ENCODE measurements at places on chromosomes 12 and 14.

GRCh38 chr12:30442461-30442860 lies 253.2 kb downstream of the IPO8 start:
- DNase-seq = no peak

DNA sequence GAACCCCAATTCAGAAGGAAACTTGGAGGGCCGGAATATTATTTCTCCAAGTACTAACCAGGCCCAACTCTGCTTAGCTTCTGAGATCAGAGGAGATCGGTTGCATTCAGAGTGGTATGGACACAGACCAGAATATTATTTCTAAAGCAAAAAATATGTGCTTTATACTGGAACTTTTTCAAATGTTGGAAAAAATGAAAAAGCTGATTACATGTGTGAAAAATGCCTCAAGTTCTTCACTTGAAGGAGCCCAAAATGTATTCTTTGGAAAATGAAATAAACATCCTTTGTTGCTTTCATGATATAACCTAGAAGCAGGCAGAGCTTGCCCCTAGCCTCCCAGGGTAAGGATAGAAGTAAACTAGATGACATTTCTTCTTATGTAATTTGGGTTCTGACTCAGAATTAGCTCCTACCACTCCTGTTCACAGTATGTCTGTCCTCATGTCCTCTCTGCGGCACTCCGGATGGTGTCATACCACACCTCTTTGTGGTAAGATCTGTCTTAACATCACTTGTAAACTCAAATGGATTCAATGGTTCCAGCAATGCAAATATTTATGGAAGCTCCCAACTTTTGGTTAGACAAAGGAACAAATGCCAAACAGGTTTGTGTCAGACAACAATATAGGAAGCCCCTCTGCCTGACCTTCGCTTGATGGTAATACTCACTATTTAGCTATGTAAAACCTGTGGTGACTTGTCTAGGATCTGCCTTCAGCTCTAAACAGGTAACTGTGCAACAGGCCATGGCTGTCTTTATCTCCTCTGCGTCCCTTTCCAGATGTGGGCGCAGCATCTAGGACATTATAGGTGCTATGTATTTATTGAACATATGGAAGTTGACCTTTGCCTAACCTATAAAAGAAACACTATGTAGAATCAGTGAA lies 178.5 kb downstream of the SSPN start:
- DNase-seq = no peak

- no peak for DNase-seq
Measured at GRCh38 chr12:122024132-122024785, 2.6 kb downstream of the BCL7A start.

- no peak for DNase-seq
Measured at GRCh38 chr14:96078625-96079016, 39.5 kb downstream of the C14orf132 start.

GRCh38 chr14:50040401-50040775 lies 76.0 kb downstream of the VCPKMT start:
- no peak for DNase-seq

DNA sequence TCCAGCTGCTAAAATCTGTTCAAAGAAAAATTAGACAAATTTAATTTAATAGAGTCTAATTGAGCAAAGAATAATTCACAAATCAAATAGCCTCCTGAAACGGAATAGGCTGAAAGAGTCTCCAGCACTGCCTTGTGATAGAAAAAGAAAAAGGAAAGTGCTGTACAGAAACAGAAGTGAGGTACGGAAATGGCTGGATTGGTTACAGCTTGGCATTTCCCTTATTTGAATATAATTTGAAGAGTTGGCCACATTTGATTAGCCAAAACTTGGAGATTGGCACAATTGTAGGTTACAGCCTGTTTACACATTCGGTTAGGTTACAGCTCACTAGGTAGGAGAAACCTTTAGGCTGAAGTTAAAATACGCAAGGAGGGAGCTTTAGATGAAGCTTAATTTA lies 24.8 kb upstream of the PCED1B start:
- no peak for DNase-seq

- no peak for DNase-seq
Measured at GRCh38 chr12:83476006-83476405, 789.3 kb downstream of the TMTC2 start.

- DNase-seq = no peak
Measured at GRCh38 chr12:59736786-59737185, 141.0 kb downstream of the SLC16A7 start.

GRCh38 chr14:96357216-96357615 lies 5.9 kb downstream of the ATG2B start:
- DNase-seq = no peak

- no peak for DNase-seq
Measured at GRCh38 chr12:65355461-65355860, 77.0 kb downstream of the MSRB3 start.

- peak; percentile 3 for DNase-seq
Measured at GRCh38 chr14:74875941-74876913, at the start of gene PROX2. Gene PROX2 (minus strand): TSS chr14:74876145. CDS start chr14:74863834, 12,311 bp downstream.

- DNase-seq = no peak
Measured at GRCh38 chr12:3243376-3244084, 166.4 kb downstream of the TSPAN9 start.

DNA sequence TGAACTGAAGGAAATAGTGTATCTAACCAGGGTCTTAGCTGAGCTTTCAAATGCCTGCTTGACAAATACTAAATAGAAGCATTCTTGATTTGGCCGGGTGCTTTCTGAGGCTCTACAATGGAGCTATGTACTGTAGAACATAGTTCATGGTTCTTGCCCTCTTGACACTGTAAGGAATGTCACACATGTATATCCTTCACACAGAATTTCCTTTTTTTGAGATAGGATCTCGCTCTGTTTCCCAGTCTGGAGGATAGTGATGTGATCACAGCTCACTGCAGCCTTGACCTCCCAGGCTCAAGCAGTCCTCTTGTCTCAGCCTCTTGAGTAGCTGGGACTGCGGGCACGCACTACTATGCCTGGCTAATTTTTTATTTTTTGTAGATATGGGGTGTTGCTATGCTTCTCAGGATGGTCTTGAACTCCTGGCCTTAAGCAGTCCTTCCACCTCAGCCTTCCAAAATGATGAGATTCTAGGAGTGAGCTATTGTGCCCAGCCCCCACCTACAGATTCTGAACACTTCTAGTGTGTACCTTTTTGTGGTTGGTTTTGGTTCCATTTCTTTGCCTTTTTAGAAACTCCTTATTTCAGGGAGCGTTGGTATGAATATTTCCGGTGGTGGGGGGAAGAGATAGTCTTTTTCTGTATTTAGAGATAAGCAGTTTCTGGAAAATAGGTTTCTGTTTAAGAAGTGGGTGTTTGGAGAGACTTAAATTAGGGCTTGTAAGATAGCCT lies 4.2 kb downstream of the MLXIP start:
- no peak for DNase-seq

DNA sequence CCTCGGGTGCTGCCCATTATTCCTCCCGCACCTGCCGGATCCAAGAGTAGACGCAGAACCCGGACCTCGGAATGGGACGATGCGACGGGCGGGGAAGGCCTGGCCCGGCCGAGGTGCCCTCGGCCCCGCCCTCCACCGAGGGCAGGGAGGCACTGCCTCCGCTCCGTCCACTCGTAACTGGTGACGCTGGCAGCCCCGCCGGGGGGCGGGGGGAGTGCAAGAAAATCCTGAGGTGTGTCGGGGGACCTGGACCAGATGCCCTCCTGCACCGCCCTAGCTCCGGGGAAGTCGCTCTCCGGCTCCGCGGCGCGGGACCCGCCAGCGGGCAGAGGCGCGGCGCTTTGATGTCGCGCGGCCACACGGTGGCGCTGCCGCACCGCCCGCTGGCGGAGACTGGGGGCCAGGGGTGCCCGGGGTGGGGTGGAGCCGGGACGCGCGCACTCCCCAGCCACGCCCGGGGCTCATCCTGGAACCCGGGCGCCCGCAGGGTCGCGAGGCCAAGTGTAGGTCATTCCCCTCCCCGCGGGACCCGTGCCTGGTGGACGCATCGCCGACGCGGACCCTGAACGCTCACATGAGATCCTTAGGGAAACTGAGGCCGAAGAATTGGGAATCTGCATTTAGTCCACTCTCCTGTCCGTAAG lies 202.8 kb downstream of the TTC8 start:
- peak; percentile 23 for DNase-seq

DNA sequence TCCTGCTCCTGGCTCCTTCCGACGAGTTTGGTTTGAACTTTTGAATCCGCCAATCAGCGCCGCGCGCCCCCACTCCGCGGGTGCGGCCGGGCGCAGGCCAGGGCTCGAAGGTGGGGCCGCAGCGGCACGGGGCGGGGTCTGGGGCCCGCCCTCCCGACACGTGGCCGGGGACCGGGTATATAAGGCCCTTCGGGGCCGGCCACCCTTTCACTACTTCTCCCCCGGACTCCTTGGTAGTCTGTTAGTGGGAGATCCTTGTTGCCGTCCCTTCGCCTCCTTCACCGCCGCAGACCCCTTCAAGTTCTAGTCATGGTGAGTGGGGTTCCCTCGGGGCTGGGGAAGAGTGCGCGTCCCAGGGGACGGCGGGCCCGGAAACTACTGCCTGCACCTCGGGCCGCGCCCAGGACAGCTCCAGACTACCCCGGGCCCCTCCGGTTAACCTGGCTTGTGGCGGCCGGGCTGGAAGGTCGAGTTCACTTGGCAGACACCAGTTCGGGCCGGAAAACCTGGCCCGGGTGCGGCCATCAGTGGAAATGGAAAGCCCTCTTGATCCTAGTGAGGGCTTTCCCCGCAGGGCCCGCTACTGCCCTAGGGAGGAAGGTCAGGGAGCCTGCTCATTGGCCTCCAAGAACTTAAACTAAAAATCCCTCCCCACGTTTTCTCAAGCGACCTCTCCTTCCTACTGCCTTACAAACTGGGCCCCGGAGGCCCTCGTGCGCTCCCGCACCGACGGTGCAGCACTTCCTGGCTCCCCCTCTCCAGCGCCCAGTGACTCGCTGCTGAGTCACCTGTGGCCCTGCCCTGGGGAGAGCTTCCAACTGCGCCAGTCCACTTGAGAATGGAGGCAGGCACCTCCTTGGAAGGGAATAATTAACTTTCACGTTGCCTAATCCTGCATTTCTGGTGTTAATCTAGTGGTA lies at the start of gene TUBA1C:
TSS of gene TUBA1C (plus strand) at position 210 of the 920 bp plus-strand sequence. CDS start at position 310, 100 bp downstream.
- peak; percentile 81 for DNase-seq

- no peak for DNase-seq
Measured at GRCh38 chr14:65110525-65110924, 8.2 kb upstream of the MAX start.

GRCh38 chr14:67666750-67667449 lies 7.5 kb downstream of the VTI1B start:
- no peak for DNase-seq

GRCh38 chr12:288687-289086 lies 26.1 kb upstream of the SLC6A13 start:
- no peak for DNase-seq

GRCh38 chr14:50599700-50600444 lies 39.9 kb downstream of the ATL1 start:
- DNase-seq = no peak

- no peak for DNase-seq
Measured at GRCh38 chr12:104243971-104244370, 28.4 kb downstream of the TXNRD1 start.

GRCh38 chr14:46198676-46199075 lies 452.9 kb downstream of the RPL10L start:
- DNase-seq = no peak

GRCh38 chr12:107439026-107439738 lies 246.4 kb upstream of the PWP1 start:
- no peak for DNase-seq

DNA sequence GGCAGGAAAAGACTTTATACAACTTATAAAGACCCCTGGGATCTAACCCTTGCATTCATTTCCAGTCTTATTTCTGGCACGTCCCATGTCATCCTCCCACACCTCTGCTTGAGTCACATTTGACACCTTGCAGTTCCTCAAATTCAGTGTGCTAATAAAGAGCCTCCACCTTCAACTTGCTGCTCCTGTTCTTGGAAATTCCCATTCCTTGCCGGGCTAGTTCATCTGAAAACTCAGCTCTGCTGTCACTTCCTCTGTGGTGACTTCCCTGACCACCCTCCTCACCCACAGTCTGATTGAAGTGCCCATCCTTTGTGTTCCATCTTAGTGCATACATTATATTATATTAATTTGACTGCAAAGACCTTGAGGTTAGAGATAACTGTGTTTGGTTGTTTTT lies 37.4 kb upstream of the PSMA6 start:
- DNase-seq = no peak
